Muscle of leg (tissue), 16 donors: ENCODE measurements at places on chromosomes 5 and 9. TPM values are rescaled to one million over a fixed set of nuclear protein-coding genes. Genes with fewer than 3 reads are reported as not detected.

PCDHB12 gene
- polyA plus RNA-seq, result 2.1 TPM

MOB3B gene
- 2.7 TPM for polyA plus RNA-seq

DNA sequence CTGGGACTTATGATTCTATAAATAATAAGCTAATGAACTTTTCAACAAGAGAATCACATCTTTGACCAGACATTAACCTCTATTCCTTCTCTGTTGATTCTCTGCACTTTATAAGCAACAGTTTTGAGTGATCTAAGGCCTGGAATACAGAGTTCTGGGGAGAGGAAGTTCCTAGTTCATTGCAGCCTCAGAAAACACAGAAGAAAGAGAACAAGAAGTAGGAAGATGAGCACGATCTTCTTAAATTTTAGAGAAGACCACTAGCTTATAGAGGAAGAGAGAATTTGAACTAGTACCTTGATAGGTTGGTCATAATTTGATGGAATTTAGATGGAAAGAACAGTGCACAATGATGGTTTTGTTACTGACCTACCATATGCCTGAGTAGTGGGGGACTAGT, 8.5 kb upstream of the C9orf72 start:
- DNase-seq, result peak; percentile 16

DNA sequence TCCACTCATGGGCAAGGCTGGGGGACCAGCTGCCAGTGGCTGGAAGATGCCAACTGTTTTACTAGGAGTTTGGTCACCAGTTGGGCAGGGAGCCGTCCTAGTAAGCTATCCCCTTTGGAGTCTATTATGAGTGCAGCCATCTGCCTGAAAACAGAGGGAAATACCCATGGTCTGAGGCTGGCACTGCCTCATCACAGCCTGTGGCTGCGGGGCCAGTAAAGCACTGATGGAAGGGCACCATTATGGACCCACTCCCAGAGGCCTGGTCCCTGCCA, 187.2 kb upstream of the PANK3 start:
- DNase-seq, result peak; percentile 56

- DNase-seq, result no peak
Observed at GRCh38 chr9:74503219-74503618, 6.1 kb downstream of the RORB start.

FRRS1L gene
- 1.1 TPM for polyA plus RNA-seq

OCLN gene
- polyA plus RNA-seq, result 0.59 TPM

- DNase-seq, result peak; percentile 11
Observed at GRCh38 chr9:69036799-69037198, 1.2 kb downstream of the FXN start.

GRCh38 chr5:84393969-84394368, 9.3 kb upstream of the EDIL3 start:
- no peak for DNase-seq

DNA sequence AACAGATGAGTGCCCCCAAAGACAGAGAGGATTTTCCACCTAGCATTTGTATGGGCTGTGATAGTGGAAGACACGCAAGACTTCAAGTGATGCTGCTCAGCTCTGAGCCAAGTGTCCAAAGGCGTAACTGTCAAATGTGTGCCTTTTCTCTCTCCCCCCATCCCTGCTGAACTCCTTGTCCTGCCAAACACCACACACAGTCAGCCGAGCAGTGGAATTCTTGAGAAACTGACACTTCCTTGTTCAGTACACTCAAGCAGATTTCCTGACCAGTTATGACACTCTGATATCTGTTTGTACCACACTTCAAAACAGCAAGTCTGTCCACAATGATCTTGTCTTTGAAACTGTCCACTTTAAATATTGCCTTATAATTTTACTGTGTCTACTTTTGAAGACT, 166.4 kb downstream of the PIK3R1 start:
- no peak for DNase-seq

- DNase-seq, result no peak
Observed at GRCh38 chr9:78490231-78490630, 193.3 kb downstream of the PSAT1 start.

ZNF483 gene
- polyA plus RNA-seq, result 0.78 TPM

ADAMTS12 gene
- 17.3 TPM for polyA plus RNA-seq

GRAMD2B gene
- polyA plus RNA-seq, result 10.6 TPM

CCDC171 gene
- 1.9 TPM for polyA plus RNA-seq

BTNL8 gene
- not detected for polyA plus RNA-seq

EDIL3 gene
- 11.6 TPM for polyA plus RNA-seq

- DNase-seq, result no peak
Observed at GRCh38 chr9:88183798-88184495, 45.7 kb upstream of the SPATA31C2 start.

DNA sequence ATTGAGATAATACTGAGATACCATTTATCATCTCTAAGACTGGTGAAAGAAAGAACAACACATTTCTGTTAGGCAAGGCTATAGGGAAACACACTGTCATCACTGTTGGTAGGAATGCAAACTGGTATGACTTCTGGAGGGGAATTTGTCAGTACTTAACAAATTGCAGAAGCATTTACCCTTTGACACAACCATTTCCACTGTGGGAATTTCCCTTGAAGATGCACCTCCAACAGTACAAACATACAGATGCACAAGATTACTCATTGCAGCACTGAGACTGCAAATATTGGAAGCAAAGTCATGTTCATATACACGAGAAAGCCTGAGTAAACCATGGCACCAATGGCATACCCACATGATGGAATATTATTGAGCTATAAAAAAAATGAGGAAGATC, 17.6 kb downstream of the GM2A start:
- DNase-seq, result no peak

DNA sequence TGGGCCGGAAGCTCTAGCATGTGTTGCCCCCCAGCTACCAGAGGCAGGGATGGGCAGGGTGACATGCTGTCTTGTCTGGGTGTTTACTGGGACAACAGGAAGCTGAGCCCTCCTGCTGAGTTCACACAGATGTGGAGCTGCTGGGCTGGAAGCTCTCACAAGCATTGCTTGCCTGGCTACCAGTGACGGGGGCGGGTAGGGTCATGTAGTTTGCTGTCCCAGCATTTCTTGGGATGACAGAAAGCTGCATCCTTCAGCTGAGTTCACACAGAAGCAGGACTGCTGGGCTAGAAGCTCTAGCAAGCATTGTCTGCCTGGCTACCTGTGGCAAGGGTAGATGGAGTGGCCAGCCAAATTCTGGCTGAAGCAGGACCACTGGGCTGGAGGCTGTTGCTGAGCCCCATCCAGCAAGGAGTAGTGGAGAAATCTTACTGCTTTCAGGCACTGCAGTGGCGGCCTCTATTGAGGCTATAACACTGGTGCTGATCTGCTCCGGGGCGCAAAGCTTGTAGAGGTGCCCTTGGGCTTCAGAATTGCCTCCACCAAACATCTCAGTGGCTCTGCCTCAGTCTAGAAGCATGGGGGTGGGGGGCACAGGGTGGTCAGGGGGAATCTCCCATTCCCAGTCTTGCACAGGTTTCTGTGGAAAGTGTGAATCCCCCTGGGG, 25.1 kb downstream of the POLK start:
- DNase-seq, result no peak

DNA sequence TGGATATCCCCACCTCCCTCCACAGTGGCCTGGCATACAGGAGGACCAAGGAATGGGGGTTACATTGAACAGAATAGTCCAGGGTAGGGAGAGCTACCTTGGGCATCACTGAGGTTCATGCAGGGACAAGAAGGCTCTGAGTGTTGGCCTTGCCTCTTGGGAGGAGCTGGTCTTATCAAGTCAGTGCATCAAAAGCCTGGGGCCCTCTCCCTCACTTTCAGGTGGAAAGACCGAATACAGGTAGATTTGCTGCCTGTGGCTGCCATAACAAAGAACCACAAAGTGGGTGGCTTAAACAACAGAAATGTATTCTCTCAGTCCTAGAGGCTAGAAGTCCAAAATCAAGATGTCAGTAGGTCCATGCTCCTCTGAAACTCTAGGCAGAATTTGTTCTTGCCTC, 18.5 kb upstream of the ARSI start:
- DNase-seq, result no peak

LRRTM2 gene
- polyA plus RNA-seq, result 0.53 TPM

SPAG8 gene
- polyA plus RNA-seq, result 3.1 TPM

GLDC gene
- polyA plus RNA-seq, result 0.62 TPM

DNA sequence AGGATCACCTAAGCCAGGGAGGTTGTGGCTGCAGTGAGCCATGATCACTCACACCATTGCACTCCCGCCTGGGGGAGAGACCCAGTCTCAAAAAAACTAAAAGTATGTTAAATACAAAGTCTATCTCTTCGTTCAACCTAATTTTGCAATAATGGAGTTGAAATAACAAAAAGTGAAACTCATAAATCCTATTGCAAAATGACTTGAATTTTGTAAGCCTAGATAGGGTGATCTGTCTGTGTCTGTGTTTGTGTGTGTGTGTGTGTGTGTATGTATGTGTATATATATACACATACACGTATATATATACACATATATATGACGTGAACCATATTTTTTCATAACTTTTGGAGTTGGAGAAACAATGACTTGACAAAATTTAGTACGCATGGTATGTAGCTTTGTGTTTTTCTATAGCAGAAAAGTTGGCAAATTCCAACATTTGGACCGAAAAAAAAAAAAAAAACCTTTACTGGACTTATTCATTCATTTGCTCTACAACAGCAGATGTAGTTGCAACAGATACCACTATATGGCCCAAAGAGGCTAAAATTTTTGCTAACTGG, 76.9 kb upstream of the CDH6 start:
- no peak for DNase-seq

SOHLH1 gene
- 0.19 TPM for polyA plus RNA-seq

GRCh38 chr5:58795327-58795726, 212.5 kb downstream of the RAB3C start:
- no peak for DNase-seq

SLCO6A1 gene
- not detected for polyA plus RNA-seq

GLRA1 gene
- not detected for polyA plus RNA-seq

- no peak for DNase-seq
Observed at GRCh38 chr5:118397236-118397635, 591.1 kb downstream of the DTWD2 start.

GRCh38 chr5:56725711-56726411, 89.5 kb upstream of the MAP3K1 start:
- peak; percentile 20 for DNase-seq
